ENCODE measurements at places on chromosomes 16 and 17.

GRCh38 chr17:30292286-30292858, 628 bp upstream of the BLMH start:
- DNase-seq: no peak

GRCh38 chr17:71022758-71023157, 853.4 kb downstream of the KCNJ2 start:
- DNase-seq: no peak

GRCh38 chr17:30952638-30953393, 18.0 kb upstream of the RNF135 start:
- DNase-seq: no peak

DNA sequence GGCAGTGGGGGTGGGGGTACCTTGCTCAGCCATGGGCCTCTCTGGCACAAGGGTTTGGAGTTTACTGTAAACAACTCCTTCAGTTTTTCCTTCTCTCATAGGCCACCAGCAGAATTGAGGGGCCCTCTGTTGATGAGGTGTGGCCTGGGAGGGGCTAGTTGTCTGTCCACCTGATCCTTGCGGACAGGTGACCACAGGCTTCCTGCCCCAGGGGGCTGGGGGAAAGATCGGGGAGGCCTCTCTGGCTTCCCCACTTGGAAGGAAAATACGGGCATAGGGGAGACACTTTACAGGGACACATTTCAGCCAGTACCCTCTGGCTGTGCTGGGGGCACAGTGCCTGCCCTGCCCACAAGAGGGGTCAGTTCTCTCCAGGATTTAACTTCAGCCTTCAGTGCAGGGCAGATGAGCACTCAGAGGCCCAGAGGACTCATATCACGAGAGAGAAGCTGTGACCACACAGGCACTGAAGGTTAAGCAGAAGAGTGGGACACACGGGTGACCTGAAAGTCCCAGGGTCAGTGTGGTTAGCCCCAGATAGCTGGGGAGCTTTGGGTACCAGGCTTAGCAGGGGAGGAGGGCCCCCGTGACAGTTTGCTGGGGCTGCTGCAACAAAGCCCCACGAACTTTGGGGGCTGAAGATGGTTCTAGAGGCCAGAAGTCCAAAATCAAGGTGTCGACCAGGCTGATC, 245.9 kb downstream of the SEC14L1 start:
- no peak for DNase-seq

DNA sequence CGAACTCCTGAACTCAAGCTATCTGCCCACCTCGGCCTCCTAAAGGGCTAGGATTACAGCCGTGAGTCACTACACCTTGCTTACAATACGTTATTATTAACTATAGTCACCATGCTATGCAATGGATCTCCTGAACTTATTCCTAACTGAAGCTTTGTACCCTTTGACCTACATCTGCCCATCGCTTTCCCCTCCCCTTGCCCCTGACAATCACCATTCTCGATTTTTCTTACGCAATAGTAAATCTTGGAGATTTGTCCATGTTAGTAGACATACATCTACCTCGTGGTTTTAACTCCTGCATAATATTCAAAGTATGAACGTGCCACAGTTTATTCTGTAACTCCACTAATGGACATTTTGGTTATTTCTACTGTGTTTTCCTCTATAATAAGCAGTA, 120.6 kb downstream of the NPIPB5 start:
- no peak for DNase-seq

GRCh38 chr16:13351601-13352217, 450.3 kb downstream of the SHISA9 start:
- no peak for DNase-seq

DNA sequence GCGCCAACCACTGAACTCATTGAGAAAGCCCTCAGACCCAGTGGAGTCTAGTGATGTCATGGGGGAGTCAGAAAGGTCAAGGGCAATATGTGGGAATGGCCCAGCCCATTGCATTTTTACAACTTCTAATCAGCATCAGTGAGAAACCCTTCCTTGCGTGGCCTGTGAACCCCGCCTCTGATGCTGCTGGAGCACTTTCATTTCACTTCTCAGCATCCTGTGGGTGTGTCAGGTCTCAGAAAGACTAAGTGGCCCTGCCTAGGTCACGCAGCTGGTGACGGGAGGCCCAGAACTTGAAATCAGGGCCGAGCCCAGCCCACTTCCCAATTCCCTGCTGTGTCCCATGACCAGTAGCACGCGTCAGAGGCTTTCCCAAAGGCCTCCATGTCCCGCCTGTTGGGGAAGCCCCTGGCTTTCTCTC, 6.1 kb downstream of the DNAI2 start:
- DNase-seq: no peak

- DNase-seq: no peak
Observed at GRCh38 chr16:64990101-64990500, 131.8 kb downstream of the CDH11 start.

GRCh38 chr17:1294157-1294717, 14.8 kb downstream of the TRARG1 start:
- no peak for DNase-seq

DNA sequence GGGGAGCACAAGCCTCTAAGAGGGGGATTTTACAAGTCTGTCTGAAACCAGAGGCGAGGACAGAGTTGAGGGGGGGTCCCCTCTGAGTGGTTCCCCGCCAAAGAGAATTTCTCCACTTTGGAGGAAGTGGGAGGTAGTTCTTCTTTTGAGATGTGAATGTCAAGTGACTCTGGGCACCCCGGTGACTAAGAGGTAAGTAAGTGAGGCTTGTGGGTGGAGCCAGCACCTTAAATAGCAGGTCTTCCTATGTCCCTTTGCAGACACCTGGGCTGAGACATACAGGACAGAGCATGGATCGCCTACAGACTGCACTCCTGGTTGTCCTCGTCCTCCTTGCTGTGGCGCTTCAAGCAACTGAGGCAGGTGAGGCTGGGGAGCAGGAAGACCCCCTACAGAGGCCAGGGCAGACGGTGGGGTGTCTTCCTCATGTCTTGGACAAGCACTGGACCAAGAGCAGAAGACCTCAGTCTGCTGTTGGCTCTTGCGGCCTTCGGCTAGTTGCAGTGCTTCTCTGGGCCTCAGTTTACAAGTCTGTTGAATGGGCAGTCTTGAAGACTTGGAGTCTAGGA, at the start of gene CCL22:
Gene CCL22 (plus strand): TSS at position 257 of the 569 bp plus-strand sequence. CDS start 34 bp downstream, at position 291.
- no peak for DNase-seq

GRCh38 chr17:63434951-63435571, 11.0 kb downstream of the CYB561 start:
- DNase-seq: no peak

DNA sequence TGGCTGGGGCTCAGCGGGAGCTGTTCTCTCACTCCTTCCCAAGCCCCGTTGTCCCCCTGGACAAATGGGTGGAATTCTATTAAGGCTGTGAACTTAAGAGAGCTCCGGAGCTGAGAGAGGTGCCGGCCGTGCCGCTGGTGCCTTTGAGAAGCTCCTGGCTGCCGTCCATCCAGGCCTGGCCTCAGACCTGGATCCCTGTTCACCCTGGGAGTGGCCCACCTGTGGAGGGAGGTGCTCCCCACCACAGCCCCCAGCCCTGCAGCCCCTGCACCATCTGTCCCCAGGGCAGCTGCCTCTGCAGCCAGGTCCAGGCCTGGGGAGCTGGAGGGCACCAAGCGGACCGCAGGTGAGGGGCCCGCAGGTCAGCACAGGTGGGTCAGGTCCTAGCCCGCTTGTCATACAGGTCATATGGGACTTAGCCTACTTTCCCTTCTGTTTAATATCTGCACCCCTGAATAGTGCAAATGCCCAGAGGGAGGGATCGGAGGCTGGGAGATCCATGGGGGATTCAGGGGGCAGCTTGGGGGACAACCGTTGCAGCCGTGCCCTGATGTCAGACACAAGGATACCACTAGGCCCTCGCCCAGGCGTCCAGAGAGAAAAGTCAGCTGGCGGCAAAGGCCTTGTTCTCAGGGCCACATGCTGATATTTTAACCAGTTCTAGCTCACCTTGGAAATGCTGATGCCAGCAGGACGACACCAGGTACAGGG, 15.2 kb upstream of the METRNL start:
- no peak for DNase-seq

- no peak for DNase-seq
Observed at GRCh38 chr17:67998466-67998865, 2.2 kb upstream of the C17orf58 start.

- no peak for DNase-seq
Observed at GRCh38 chr17:3532859-3533142, 24.8 kb downstream of the TRPV3 start.

GRCh38 chr17:81806461-81807209, 2.7 kb downstream of the GCGR start:
- no peak for DNase-seq

DNA sequence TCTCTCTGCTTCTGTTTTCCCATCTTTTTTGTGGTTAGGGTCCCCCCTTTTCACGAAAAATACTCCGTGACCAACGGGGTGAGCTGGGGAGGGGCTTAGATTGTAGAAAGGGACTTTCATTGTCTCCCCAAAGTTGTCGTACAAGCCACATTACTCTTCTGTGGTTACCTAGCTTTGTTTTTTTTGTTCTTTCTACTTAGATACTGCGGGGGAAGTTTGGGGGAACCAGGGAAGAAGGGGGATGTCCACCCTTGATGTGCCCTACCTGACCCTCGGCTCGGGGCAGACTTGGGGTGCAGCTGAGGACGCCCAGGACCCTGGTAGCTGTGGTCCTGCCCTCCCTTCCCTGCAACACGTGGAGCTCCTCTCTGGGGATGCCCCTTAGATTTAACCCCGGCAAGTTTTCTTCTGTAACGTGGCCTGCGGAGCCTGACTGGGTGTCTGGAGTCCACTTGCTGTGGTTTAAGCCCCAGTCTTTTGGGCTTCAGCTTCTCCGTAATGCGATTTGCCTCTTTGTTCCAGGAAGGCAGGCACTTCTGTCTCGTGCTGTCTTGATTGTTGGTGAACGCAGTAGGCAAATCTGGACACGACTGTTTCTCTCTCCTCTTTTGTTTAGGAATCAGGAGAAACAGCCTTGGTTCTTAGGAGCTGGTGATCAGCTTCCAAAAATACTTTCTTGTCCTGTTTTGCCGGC, 892 bp downstream of the ABCC1 start:
- peak; percentile 12 for DNase-seq

DNA sequence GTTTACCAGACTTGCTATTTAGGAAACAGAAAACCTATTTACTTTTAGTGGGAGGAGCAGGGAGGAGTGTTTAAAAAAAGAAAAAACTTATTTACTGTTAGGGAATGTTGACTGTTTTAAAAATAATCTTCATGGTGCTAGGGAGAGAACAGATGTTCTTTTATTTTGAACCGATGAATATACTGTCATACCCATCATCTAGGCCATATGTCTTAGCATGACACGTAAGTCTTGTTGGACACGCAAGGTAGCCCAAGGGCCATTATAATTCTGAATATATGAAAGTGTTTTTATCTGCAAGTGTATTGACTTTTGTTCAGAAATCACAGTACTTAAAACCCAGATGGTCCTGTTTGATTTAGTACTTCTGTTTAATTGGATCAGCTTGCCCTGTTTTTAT, 11.6 kb downstream of the WIPF2 start:
- DNase-seq: no peak

- DNase-seq: no peak
Observed at GRCh38 chr17:62656446-62656845, 29.0 kb downstream of the MRC2 start.

DNA sequence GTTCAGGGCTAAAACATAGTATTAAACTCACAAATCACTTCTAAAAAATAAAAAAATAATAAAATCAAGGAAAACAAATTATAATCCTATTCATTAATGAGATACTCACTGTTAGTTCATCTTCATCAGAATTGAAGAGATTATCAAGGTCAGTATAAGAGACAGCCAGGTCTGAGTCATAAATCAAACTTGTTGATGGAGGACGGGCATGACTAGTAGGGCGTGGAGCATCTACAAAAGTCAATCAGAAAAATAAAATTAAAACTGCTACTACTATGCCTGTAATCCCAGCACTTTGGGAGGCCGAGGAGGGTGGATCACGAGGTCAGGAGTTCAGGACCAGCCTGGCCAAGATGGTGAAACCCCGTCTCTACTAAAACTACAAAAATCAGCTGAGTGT, 59.1 kb upstream of the INTS2 start:
- DNase-seq: no peak

GRCh38 chr16:23874613-23875294, 39.0 kb downstream of the PRKCB start:
- DNase-seq: no peak
